ENCODE measurements at places on chromosomes 1 and 21. TPM values are rescaled to one million over a fixed set of nuclear protein-coding genes. Genes with fewer than 3 reads are reported as not detected.

Gene ELAPOR1
- 0.89 TPM for total RNA-seq

Gene NPHS2
- total RNA-seq, result not detected

Gene LIPI
- total RNA-seq, result not detected

Gene GPR161
- total RNA-seq, result 29.0 TPM

Gene ETV3
- total RNA-seq, result 18.2 TPM

Gene FCRL6
- not detected for total RNA-seq

Gene S100A7
- not detected for total RNA-seq

Gene SAMD13
- 0.42 TPM for total RNA-seq

All from smooth muscle cell of the umbilical artery (primary cell).